Activated CD4-positive, alpha-beta T cell treated with anti-CD3 and anti-CD28 coated beads, Interleukin-2, amount 50 U/mL, for 1 hour (primary cell): ENCODE measurements at places on chromosomes 3 and 15.

GRCh38 chr3:167728176-167728575 is 6.5 kb downstream of the PDCD10 start:
- no peak for DNase-seq

GRCh38 chr3:151377768-151378385 is 6.7 kb downstream of the P2RY12 start:
- DNase-seq = no peak

DNA sequence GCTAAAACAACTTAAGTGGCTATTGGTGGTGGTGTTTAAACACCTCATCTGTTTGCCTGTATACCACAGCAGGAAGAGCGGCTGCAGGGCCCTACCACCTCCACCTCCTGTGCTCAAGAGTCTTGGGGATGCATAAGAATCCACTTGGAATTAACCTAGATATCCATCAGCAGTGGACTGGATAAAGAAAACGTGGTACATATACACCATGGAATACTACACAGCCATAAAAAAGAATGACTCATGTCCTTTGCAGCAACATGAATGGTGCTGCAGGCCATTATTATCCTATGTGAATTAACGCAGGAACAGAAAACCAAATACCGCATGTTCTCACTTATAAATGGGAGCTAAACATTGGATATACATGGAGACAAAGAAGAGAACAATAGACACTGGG is 76.8 kb downstream of the SETMAR start:
- no peak for DNase-seq

GRCh38 chr3:194685065-194685717 is 492 bp upstream of the FAM43A start:
- DNase-seq = no peak

DNA sequence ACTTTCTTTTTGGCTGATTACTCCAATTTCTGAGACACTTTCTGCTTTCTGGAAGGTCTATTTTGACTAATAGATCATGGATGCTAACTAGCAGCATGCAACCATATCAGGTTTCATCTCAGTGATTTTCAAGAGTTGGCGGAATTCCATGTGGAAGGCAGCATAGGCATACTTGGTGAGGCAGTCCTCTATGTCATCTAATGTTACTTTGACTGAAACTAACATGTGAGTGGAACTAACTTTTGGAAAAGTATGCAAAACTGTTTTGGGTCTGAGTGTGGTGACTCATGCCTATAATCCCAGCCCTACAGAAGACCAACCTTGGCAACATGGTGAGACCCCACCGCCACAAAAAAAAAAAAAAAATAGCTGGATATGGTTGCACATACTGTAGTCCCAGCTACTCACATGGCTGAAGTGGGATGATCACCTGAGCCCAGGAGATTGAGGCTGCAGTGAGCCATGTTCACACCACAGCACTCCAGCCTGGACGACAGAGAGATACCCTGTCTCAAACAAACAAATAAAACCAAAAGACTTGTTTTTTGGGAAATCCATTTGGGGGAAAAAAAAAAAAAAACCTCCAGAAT is 1033.7 kb downstream of the ROBO1 start:
- no peak for DNase-seq

DNA sequence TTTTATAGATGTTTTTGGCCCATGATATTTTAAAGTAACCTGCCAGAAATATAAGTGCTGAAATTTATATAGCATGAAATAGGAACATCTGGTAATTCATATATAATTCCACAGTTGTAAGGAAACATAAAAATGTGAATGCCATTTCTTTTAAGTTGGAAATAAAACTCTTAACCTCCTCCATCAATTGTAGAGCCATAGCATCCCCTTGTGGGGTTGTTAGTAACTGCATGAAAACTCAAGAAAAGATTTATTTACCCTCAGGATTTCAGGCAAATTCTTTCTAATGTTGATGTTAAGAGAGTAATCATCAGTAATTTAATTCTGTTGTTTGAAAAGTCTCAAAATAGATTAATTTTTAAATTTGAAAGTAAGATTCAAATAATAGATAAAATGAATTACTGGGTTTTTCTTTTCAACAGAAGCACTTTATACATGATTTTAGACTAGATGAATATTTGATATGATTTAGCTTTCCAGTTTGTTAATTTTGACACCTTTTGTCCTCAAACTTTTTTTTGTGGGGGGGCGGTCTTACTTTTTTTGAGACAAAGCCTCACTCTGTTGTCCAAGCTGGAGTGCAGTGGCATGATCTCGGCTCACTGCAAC is 74.7 kb downstream of the RASA2 start:
- DNase-seq = peak; percentile 20

GRCh38 chr3:20488151-20488550 is 302.1 kb upstream of the SGO1 start:
- no peak for DNase-seq

- DNase-seq = no peak
These were observed 723.8 kb downstream of the MECOM start for GRCh38 chr3:168939651-168940238.

DNA sequence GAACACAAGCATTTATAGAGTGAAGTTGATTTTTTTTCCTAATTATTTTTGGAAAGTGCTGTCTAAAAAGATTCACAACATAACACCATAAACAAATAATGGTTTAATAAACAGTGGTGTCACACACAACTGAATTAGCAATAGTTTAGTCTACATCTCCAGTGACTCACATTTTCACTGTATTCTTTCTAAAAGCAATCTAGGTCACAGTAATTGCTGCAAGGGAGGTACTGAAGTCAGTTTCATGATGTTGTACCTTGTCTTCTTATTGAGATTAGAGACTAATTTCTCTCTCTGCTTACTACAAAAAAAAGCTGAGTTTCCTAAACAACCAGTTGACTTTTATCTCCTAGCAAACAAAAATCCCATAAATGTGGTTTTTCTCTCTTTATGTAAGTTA is 29.6 kb downstream of the PLSCR4 start:
- no peak for DNase-seq

GRCh38 chr15:62649793-62650420 is 392.6 kb upstream of the TPM1 start:
- DNase-seq = no peak

DNA sequence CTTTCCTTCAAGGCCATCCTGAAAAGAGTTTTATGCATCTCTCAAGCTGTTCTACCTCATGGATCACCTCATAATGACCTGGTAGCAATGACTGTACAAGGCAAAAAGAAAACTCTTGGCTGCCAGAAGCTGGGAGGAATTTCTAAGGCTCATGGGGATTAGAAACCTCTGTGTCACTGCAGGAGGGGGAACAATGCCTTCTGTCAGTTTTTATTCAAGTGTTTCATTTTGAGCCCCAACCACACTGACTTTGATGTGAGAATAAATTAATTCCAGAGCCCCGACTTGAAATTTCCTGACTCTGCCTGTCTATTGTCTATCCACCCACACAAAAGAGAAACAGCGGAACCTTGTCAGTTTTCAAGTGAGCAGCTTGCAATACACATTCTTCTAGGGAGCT is 58.7 kb upstream of the MRPL3 start:
- DNase-seq = no peak

GRCh38 chr15:51193526-51193925 is 98.8 kb upstream of the TNFAIP8L3 start:
- DNase-seq = no peak

- no peak for DNase-seq
These were observed 21.4 kb downstream of the FEM1B start for GRCh38 chr15:68298882-68299381.

GRCh38 chr15:34370129-34370528 is 3.1 kb upstream of the LPCAT4 start:
- DNase-seq = no peak

DNA sequence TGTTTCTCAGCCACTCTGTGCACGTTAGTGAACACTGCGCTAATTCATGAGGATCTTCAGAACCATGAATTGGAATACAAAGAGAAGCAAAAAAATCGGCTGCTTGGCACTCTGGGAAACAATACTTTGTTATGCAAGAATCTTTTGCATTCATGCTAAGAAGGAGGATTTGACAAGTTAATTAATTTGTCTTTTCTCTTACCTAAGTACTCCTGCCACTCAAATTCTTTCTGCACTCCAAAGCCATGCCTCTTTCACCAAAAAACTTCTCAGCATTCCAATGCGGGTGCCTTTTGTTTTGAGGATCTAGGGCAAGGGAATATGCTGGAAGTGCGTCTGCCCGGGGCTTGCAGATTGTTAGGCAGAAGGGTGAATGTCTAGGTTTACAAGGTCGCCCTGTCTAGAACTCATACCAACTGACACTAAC is 11.3 kb upstream of the KAT2B start:
- DNase-seq = no peak

GRCh38 chr3:99246010-99246654 is 344.6 kb upstream of the DCBLD2 start:
- no peak for DNase-seq

- DNase-seq = no peak
These were observed 69.0 kb downstream of the MGLL start for GRCh38 chr3:127753338-127753737.

DNA sequence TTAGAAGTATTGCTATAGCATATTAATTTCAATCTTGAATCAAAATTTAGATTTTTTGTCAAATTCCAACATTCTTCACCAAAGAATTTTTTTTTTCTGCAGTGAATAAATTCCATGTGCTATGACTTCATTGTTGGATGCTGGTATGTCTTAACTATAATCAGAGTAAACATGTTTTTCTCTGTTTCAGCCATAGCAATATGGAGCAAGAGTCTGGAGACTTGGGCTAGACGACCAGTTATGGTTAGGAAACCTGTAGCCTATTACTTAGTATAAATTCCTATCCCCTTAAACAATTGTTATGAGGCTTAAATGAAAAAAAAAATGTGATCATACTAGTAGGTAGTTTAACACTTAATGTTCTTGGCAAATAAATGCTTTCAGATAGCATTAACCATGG is 431.9 kb upstream of the FRG2C start:
- no peak for DNase-seq

DNA sequence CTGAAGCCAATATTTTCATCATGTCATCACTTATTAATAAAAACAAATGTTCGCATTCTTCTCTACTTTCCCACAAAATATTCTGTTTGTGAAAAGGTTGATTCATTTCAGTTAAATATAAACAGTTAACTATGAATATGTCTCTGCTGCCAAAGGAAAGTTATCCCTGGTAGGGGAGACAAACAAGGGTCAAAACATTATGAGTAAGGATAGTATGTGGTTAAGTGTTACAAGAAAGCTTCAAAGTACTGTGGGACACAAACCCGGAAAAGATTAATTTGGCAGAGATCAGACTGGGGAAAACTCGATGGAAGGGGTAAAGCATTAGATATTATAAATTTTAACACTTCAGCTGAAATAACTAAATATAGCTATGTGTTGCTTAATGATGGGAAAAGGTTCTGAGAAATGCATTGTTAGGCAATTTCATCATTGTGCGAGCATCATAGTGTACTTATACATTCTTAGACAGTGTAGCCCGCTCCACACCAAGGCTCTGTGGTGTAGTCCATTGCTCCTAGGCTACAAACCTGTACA is 436.5 kb upstream of the TBL1XR1 start:
- no peak for DNase-seq

DNA sequence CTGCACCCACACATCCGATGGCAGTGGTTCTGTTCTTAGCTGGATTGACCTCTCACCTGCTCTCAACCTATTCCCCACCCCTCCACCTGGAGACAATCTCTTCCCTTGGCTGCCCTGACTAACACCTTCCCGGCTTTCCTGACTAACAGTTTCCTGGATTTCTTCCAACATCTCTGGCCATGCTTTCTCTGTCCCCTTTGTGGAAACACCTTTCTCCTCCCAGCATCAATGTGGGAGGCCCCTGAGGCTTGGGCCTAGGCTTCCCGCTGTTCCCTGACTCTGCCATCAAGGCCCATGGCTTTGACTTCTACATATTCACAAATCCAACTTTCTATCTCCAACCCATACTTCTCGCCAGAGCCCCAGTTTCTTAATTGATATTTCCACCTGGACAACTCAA is 142.8 kb upstream of the ATP2B2 start:
- no peak for DNase-seq

DNA sequence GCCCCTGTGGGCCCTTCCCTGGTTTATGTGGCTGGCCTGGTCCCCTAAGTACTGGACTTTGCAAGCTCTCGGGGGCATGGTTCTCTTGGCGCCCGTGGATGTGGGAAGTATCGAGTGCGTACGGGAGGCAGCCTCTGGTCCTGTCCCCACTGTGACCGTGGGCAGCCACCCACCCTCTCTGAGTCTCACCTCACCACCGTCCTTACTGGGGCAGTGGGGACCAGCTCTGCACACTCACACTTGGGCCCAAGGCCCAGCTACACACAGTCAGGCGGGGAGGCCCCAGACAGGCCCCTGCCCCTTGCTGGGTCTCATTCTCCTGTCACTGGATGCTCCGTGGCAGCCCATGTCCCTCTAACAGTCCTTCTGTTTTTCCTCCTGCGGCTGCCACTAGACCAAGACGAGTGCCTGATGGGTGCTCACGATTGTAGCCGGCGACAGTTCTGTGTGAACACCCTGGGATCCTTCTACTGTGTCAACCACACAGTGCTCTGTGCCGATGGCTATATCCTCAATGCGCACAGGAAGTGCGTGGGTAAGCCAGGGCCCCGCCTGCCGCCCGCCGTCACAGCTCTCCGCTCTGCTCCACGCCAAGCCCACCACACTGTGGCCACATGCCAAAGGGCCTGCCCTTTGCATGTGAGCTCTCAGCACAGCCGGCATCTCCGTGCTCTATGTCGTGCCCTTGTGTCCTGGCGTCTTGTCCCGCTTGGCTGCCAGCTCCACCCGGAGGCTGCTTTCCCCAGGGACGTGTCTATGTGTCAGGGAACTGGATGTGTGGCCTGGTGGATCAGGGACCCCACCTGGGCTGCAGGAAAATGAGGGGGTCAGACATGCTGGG is 72.7 kb downstream of the FBLN2 start:
- peak; percentile 34 for DNase-seq

DNA sequence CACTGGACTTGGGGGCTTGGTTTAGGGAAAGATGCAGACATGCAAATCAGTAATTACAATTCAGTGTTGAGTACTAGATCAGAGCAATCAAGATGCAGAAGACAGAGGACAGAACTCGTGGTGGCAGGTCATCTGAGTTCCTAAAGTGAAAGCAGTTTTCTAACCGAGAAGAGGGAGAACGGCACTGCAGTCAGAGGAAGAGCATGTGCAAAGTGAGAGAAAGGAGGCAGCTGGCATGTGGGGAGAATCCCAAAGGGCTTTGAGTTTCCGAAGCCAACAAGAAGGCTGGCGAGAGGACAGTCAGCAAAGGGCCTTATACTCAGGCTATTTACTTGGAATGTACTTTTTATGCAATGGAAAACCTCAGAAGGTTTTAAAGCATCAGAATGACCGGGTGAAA is 87.0 kb downstream of the ANP32A start:
- DNase-seq = no peak

GRCh38 chr15:35362195-35362829 is 183.7 kb downstream of the DPH6 start:
- no peak for DNase-seq
